ENCODE measurements at places on chromosomes 13 and 19.

DNA sequence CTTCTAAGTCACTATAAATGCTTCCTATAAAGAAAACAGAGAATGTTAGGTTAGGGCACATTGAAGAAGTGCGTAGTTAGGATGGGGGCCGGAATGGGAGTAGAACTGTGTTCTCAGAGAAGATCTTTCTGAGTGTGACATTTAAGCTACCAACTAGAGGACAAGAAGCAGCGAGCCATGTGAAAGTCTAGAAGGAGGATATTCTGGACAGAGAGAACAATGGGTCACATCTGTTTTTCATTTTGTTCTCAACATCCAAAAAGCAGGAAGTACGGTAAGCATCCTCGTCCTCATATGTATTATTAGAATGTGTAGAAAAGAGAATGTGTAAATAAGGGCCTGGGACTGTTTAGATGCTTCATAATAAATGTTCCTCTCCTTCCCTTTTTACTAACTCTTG is 44.5 kb upstream of the PARP4 start:
- no peak for DNase-seq

GRCh38 chr13:42812316-42812715 is 30.9 kb downstream of the FAM216B start:
- no peak for DNase-seq

- no peak for DNase-seq
Observed at GRCh38 chr13:39567569-39567968, 35.4 kb downstream of the LHFPL6 start.

DNA sequence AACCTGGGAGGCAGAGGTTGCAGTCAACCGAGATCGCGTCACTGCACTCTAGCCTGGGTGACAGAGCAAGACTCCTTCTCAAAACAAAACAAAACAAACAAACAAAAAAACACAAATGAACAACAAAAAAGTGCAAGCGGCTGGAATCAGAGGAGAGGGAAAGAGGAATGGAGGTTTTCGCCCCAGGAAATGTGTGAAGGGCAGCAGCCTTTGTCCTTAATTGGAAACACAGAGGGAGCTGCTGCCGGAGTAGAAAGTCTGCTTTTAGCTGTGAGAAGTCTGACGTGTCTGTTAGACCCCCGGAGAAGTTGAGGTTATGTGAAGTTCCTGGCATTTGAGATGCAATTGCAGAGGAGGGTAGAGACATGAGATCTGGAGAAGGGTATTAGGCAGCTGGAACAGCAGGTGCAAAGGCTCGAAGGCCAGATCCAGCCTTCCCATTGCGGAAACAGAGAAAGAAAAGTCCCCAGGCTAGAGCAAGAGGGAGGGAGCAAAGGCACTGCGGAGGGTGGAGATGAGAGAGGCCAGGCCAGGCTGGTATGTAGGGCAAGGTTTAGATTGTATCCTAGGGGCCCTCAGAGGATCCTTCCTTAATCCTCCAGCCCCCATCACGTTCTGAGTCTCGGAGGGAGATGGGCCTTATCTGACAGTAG is 473 bp downstream of the TMIGD2 start:
- DNase-seq, result no peak

DNA sequence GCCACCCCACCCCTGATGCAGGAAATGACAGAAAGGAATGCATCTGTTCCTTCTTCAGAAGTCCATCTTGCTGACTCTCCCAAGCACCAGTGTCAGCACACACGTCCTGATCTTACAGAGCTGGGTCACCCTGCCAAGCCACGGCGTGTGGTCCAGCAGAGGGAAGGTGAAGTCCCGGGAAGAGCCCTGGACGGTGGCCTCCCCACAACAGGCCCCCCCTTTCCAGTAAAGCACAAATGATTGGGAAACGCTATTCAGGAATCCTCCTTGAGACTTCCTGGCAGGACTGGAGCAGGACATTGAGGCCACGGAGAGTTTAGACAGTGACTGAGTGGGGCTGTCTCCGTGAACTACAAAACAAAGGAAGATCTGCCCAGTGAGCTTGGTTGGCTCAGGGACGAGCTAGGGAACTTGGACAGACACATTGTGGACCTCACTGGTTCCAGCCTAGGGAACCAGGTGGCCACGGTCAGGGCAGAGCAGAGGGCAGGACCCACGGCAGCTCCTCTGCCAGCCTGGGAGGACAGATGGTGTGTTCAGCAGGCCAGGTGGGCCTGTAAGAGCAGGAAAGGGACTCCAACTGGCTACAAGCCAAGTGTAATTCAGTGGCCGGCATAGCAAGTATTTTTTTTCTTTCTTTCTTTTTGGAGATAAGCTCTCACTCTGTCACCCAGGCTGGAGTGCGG is 41.7 kb downstream of the ELL start:
- DNase-seq, result no peak

- no peak for DNase-seq
Observed at GRCh38 chr19:44808463-44809371, at the start of gene BCAM. BCAM (plus strand) TSS chr19:44809103; CDS start chr19:44809125, 22 bp downstream.

- no peak for DNase-seq
Observed at GRCh38 chr13:96072392-96072791, 17.5 kb upstream of the HS6ST3 start.

GRCh38 chr19:41327576-41328156 is 17.7 kb downstream of the CCDC97 start:
- DNase-seq, result peak; percentile 48

- no peak for DNase-seq
Observed at GRCh38 chr13:41660411-41660810, 203.1 kb downstream of the RGCC start.

DNA sequence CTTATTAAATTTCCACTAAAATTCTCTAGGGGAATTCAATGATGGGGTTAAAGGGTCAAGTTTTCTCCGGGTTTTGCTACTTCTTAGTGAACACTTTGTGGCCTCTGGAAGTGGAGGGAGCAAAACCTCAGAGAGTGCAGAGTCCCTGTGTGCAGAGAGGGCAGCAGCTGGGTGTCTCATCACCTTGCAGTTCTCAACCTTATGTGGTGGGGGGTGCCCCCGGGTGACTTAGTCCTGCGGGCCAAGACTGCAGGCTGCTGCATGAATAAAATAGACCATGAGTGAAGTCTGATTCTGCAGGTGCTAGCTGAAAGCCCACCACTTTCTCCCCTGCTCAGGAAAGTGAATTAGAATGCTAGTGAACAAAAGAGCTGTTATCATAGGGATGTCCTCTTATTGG is 191.6 kb downstream of the DLEU7 start:
- DNase-seq, result no peak

DNA sequence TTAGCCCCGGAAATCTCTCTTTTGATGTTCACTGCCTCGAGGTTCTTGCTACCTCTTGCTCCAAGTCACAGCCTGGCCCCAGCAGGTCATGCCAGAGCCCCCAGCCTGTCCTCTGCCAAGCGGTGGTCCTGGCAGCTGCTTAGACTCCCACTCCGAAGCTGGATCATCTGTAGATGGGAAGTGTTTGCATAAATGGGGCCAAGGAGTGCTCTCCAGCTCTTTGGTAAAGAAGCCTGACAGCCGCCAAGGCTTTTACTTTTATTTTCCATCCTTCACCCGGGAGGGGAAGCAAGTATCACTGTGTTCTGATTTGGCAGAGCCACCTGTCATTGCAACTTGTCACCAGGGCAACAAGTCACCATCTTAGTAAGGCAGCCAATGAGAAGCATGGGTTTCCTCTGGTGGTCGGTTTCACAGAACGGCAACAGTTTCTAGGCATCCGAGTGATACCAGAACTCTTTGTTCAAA is 10.6 kb upstream of the RETN start:
- no peak for DNase-seq

- peak; percentile 40 for DNase-seq
Observed at GRCh38 chr13:98484289-98485219, 92.4 kb downstream of the STK24 start.

GRCh38 chr13:99379856-99380801 is 72.9 kb upstream of the GPR183 start:
- no peak for DNase-seq

DNA sequence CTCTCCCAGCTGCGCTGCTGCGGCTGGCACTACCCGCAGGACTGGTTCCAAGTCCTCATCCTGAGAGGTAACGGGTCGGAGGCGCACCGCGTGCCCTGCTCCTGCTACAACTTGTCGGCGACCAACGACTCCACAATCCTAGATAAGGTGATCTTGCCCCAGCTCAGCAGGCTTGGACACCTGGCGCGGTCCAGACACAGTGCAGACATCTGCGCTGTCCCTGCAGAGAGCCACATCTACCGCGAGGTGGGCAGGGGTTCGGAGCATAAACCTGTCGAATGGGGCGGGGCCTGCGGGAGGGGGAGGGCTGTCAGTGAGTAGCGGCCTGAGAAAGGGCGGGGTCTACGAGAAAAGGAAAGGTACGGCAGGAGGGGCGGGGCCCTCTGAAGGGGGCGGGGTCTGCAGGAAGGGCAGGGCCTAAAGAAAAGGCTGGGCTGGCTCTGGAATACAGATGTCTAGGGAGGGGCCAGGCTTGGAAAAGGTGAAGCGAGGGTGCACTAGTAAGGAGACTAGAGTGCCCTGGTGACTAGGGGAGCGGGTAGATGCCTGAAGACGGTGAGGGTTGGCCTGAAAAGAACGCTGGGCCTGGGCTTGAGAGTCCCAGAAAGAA is 3.6 kb downstream of the CD37 start:
- DNase-seq, result no peak

GRCh38 chr19:18309525-18310064 is 13.3 kb downstream of the LSM4 start:
- DNase-seq, result no peak

Data from activated T-helper 1 cell treated with anti-CD3 and anti-CD28 coated beads, Interleukin-2, amount 50 U/mL, for 16 hours (primary cell).